ENCODE measurements at places on chromosomes 1 and 21.

- DNase-seq, result no peak
These were observed 76.2 kb upstream of the KAZN start for GRCh38 chr1:14522077-14522925.

GRCh38 chr1:220833436-220833835, 45.8 kb upstream of the HLX start:
- DNase-seq, result no peak

GRCh38 chr1:201060586-201060985, 37.1 kb upstream of the KIF21B start:
- no peak for DNase-seq

DNA sequence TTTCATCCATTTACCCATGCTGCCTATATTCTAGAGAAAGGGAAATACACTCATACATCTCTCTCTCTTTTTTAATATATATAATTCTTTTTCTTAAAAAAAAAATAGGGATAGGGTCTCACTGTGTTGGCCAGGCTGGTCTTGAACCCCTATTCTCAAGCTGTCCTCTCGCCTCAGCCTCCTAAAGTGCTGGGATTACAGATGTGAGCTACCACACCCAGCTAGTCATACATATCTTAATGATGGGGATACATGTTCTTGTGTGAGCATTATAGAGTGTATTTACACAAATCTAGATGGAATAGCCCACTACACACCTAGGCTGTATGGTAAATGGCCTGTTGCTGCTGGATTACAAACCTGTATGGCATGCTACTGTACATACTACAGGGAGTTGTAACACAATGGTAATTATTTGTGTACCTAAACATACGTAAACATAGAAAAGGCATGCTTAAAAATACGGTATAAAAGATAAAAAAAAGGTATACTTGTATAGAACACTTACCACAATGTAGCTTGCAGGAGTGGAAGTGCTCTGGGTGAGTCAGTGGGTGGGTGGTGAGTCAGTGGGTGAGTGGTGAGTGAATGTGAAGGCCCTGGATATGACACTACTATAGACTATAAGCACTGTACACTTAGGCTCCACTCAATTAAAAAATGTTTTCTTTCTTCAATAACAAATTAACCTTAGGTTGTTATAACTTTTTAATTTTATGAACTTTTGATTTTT, 72.9 kb downstream of the IVNS1ABP start:
- peak; percentile 46 for DNase-seq

DNA sequence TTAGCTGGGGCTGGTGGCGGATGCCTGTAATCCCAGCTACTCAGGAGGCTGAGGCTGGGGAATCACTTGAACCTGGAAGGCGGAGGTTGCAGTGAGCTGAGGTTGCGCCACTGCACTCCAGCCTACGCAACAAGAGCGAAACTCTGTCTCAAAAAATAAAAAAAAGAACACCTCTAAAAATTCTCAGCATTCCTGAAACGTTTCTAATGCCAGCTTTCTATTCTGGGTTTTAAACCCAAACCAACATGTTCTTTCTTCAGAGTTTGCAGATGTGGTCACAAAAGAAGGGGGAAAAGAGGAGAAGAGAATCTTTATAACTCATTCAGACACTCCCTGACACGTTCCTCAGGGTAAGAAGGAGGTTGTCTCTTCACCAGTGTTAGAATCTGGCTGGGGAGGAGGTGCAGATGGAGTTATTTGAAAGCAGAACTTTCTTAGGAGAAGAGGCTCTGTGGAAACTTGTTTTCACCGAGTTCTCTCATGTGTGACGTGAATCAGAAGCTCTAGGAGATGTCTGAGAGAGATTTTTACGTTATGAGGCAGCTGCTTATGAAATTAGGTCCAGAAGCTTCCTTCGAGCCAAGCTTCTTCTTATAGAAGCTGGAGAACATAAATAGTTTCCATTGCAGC, 17.8 kb upstream of the CNR2 start:
- no peak for DNase-seq
